ENCODE measurements at places on chromosomes 11 and 22.

DNA sequence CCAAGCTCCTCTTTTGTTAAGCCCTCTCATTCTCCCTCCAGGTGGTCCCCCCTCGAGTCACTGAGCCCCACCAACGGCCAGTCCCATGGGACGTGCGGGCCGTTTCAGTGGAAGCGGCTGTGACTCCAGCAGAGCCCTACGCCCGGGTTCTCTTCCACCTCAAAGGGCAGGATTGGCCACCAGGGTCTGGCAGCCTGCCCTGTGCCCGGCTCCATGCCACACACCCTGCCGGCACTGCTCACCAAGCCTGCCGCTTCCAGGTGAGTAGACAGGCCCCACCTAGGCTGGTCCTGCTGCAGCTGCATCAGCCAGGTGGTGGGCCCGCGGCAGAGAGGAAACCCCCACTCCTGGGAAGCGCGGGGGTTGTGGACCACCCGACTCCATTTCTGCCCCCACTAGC, 3.3 kb downstream of the TMEM132A start:
- DNase-seq, result no peak

- DNase-seq, result no peak
Observed at GRCh38 chr11:9689721-9690120, 25.8 kb downstream of the SWAP70 start.

- DNase-seq, result no peak
Observed at GRCh38 chr11:2444821-2445745, at the start of gene KCNQ1. TSS of gene KCNQ1 (plus strand) at chr11:2445008. CDS start at chr11:2445099, 91 bp downstream.

- DNase-seq, result no peak
Observed at GRCh38 chr11:3905080-3905953, 49.9 kb downstream of the STIM1 start.

DNA sequence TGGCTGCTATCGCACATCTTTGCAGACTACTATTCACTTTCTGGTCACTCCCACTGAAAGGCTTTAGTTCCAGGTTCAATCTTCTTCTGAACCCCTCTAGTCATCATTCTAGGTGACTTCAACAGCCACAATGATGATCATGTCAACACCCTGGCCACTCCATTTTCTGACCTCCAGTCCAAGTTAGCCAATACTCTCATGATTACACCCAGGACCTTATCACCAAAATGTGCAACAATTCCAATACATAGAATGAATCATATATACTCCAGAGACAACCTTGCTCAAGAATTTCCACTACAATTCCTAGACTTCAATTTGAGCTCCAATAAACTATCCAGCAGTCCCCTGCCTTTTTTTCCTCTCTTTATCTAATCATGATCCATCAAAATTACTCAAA, 70.7 kb downstream of the PAK1 start:
- DNase-seq, result no peak

DNA sequence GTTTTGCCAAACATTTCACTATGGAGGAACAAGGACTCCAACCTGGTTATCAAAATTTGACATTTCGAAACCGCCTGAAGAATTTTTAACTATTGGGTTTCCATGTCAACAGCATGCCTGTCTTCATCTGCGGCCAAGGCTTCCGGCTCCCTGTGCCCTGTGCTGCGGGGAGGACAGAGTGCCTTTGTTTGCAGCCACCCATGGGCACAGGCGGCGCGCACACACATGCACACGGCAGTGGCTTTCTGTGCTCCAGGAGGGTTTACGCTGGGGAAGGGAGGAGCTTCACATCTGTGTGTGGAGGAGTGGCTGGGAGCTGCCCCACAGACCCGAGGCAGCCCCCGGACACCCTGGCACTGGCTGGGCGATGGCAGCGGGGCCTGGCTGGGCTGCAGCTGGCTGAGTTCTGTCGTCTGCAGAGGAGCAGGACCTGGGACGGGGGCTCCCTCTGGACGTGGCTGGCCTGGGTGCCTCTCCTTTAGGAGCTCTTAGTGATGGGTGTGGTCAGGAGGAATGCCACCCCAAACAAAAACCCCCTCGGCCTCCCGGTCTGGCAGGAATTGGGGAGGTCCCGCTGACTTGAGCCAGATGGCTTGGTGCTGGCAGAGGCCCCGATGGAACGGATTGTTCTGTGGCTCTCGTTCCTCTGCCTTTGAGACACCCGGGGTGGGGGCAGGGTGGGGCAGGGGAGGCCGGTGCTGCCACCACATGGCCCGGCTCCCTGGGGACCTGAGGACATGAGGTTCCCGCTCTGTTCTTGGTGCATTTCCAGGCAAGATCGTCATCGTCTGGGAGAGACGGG, 1290.9 kb downstream of the BRD1 start:
- DNase-seq, result peak; percentile 74

DNA sequence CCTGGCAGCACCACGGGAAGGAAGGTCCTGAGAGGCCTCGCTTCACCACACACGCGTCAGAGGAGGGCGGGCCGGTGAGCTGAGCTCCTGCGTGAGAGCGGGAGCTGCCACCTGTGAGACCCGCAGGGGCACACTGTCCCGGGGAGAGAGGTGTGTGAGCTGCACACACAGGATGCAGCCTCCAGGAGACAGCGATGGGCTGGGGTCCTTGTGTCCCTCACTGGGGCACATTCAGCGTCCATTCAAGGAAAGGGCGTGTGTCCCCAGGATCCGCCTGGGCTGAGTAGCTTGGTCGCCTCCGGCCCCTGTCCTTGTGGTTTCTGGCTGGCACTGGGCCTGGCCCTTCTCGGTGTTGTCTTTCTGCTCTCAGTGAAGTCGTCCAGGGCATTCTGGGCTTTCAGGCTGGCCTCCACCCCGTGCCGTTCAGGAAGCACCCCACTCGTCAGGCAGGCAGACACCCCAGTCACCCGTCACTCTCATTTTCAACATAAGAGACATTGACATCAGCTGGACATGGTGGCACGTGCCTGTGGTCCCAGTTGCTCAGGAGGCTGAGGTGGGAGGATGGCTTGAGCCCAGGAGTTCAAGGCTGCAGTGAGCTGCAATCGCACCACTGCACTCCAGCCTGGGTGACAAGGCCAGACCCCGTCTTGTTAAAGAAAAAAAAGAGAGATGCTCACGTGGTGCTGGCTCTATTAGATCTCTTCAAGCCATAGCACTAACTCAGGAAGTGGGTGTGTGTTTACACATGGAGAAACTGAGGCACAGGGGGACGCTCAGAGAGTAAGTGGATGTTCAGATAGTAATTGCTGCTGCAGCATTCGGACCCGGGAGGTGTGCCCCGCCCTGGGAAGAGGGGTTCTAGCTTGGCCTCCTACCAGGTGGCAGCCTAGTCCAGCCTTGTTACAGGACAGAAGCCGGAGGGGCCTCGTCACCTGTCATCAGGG, 1081.6 kb downstream of the BRD1 start:
- DNase-seq, result no peak

DNA sequence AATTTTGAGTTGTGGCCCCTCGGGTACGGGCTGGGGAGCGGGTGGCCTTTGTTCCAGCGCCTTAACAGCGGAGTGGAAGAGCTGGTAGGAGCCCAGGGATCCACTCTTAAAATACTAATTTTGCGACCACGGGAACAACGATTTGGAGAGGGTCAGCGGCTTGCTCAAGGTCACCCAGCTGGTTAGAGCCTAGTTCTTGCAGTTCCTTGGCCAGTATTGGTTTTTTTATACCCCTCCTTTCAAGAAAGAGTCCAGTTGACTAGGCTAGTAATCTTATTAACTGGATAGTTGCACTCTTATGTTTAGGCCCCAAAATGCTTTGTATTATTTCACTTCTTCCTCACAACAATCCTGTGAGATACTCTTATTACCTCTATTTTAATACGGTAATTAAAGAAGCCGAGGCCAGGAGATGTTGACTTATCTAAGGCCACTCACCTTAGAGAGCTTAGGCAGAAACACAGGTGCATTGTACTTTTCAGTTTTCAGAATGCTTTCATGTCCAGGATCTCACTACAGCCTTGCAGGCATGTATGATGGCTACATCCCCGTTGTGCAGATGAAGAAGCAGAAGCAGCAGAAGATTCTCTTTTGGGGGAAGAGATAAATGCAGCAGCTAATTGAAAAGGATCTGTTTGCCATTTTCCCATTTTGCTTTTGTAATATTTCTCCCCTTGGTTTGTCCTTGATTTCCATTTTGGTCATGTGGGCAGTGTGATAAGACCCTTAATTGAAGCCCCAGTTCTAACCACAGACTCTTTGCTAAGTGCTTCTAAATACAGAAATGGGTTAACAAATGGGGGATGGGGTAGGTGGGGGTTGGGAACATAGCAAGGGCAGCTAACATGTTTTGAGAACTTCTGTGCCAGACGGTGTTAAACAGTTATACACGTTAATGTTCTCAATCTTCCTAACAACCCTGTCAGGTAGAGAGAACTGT, 1.4 kb downstream of the SREBF2 start:
- DNase-seq, result no peak

DNA sequence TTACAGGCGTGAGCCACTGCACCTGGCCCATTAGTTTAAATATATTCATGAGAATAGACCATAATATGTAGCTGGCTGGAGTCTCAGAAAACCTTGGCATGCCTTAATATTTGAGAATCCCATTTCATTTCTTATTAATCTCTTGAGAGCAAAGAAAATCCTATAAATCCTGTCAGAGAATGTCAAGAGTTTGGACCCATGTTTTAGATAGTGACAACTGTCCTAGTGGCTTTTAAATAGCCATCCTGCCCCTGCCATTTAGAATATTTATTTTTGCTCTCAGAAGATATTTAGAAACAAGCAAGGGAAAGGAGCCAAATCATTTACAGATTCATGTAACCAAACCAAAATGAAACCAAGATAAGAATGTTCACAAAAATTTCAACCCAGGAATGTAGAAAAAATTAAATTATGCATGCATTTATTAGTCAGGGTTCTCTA, 107.2 kb downstream of the SWAP70 start:
- DNase-seq, result no peak

GRCh38 chr11:46238078-46238966, 39.1 kb upstream of the CREB3L1 start:
- no peak for DNase-seq

DNA sequence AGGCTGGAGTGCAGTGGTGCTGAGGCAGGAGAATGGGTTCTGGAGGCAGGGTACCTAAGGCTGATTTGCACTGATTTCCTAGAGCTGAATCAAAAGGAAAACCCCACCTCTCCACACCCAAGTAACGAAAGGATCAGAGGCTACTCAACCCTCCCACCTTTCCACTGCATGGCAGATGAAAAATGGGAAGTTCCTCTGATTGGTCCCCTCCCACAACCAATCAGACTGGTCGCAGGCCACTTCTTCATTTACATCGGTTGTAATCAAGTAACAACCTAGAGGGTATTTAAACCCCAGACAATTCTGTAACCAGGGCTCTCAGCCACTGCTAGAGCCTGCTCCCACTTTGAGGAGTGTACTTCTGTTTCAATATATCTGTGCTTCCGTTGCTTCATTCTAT, 18.6 kb upstream of the PARVB start:
- no peak for DNase-seq

GRCh38 chr11:33320814-33321330, 63.7 kb downstream of the HIPK3 start:
- DNase-seq, result no peak

GRCh38 chr11:63406458-63406857, 36.9 kb downstream of the SLC22A9 start:
- DNase-seq, result no peak

DNA sequence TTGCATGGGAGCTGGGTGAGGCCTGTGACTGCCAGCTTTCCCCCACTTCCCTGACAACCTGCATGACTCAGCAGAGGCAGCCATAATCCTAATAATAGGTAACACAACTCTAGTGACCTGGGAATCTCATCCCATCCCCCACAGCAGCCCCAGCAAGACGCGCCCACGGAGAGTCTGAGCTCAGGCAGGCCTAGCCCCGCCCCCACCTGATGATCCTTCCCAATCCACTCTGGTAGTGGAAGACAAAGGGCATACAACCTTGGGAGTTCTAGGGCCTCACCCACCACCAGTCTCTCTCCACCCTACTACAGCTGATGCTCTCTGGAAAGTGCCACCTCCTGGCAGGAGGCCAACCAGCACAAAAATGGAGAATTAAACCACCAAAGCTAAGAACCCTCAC, 60.3 kb downstream of the CWF19L2 start:
- DNase-seq, result no peak

DNA sequence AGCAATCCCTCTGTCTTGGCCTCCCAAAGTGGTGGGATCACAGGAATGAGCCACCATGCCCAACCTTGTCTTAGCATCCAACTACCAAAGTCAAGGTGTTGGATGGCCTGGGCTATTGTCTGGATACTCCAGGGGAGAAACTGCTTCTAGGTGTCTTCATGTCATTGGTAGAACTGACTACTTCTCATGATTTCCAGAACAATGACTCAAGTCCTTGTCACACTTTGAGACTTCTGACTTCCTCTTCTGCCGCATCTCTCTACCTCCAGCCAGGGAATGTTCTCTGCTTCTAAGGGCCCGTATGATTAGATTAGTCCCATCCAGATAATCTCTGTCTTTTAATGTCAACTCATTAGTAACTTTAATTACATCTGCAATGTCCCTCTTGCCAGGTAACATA, 30.6 kb downstream of the APOL6 start:
- no peak for DNase-seq

DNA sequence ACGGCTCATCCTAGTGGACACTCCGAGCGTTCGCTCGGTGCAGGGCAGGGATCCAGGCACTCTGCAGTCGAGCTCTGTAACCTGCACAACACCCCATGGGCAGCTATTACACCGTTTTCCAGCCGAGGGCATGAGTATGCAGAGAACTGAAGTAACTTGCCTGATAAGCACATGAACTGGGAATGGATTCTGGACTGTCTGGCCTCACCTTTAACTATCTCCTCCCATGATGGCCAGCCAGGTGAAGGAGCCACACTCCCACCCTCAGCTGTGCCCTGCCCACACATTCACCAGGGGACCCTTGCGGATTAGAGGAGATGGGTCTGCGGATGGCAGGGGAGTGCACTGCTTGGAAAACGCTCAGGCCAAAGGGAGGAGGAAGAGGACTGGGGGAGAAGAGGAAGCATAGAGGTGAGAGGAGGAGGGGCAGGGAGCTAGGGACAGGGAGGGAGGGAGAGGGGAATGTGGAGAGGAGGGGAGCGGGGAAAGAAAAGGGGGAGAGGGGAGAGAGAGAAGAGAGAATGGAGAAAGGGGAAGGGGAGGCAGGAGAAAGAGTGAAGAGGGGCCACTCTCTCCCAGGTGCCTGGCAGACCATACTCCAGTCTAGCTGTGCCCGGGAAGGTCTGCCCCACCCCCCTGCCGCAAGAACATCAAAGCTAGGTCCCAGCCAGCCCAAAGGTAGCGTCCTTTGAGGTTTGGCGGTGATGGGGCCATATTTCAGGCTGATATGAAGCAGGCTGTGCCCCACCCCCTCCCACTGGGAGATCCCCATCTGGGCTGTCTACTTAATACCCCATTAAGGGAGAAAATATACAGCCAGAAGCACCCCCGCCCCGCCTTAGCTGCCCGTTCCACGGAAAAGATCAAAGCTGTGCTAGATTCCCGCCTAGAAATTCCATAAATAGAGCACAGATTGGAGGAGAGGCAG, 33.2 kb upstream of the TCF20 start:
- DNase-seq, result no peak

GRCh38 chr11:65217441-65218423, 36.0 kb downstream of the CAPN1 start:
- DNase-seq, result no peak

DNA sequence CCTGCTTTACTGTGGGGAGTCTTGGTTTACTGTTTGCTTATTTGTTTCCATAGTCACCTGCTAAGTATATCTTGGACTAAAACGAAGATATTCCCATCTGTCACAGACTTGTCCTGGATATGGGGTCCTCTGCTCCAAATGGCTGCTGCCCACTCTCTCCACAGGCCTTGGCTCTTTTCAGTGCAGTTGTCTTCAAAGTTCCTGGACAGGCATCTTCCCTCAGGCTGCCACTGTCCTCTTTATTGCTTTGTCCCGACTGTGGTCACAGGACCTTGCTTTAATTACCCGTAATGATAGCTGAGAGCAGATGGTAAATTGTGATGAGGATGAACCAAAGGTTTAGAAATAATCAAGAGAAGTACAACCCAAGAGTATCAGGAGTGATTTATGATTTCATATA, 713.9 kb upstream of the CCDC179 start:
- DNase-seq, result no peak
